ENCODE measurements at places on chromosomes 13 and 19.

DNA sequence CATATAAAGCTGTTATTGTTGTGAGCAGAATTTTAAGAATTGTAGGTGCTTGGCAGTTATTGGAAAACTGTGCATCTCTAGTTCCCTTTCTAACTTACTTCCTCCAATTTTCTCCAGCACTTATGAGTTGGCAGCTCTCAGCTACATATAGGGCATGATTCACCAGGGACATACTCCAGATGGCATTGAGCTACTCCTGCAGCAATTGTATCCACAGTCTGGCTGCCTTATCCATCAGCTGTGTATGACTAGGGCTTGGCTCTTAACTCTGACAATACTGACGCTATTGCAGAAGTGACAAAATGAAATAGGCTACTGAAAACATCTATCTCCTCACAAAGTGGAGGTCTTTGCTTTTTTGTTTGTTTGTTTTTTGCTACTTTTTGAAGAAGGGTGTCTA lies 276.7 kb downstream of the POU4F1 start:
- DNase-seq = no peak

- DNase-seq = no peak
These were observed 287.2 kb downstream of the FOXO1 start for GRCh38 chr13:40379196-40379595.

DNA sequence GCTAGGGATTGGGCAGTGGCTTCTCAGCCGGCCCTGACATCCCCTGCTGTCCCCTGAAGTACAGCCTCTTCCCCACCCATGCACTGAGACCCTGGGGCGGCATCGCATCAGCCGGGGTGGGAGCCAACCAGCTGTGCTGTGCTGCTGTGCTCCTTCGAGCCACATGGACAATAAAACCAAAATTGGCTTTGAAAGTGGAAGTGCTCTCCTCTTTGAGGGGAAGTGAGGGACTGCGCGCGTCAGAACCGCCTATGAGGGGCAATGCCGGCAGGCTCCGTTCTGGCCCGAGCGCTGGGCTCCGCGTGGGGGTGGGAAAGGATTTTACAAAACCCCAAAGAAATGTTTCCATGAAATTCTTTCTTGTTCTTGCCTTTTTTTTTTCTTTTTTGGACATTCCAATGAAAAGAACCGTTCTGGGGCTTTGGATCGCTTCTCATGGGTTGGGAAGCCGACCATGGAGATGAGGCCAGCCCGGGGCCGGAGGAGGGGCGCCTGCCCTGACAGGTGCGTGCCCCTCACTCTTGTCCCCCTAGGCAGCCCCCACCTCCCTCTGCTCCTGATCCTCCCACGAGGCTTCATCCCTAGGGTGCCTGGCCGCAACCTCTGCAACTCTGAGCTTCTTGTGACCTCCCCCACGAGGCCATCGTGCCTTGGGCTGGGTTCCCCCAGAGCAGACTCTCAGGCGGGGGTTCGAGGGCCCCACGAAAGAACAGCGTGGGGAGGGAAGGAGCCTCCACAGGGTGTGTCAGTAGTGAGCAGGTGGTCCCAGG lies 22.6 kb downstream of the KLHL26 start:
- DNase-seq = no peak

DNA sequence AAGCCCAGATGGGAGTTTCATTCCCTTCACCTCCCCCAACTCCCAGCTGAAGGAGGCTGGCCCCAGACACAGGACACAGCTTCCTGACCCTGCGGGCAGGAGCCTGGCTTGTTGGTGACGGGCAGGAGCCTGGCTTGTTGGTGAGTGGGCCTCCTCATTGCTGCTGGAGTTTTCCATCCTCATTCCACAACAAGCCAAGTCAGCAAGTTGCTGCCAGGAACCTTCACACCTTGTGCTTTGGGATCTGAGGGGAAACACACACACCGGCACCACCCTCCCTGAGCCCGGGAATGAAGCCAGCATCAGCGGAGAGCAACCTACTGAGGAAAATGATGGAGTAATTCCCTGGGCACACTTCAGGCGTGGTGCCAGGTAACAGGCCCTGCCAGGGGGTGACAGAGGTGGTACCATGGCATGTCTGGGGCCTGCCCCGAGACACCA lies 74.9 kb downstream of the ALOX5AP start:
- no peak for DNase-seq

- no peak for DNase-seq
These were observed 746.9 kb downstream of the EFNB2 start for GRCh38 chr13:105788530-105788929.

DNA sequence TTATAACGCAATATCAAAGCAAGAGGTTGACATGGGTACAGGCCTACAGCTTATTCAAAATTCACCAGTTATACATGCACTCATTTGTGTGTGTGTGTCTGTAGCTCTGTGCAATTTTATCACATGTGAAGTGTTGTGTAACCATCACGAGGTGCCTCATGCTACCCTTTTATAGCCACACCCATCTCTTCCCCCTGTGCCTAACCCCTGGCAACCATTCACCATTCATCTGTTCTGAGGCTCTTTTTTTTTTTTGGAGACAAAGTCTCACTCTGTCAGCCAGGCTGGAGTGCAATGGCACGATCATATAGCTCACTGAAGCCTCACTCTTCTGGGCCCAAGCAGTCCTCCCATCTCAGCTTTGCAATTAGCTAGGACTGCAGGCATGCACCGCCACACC lies 78.4 kb downstream of the DPF1 start:
- no peak for DNase-seq

All from fibroblast of skin of left biceps (primary cell).